ENCODE measurements at places on chromosomes 12 and 14.

DNA sequence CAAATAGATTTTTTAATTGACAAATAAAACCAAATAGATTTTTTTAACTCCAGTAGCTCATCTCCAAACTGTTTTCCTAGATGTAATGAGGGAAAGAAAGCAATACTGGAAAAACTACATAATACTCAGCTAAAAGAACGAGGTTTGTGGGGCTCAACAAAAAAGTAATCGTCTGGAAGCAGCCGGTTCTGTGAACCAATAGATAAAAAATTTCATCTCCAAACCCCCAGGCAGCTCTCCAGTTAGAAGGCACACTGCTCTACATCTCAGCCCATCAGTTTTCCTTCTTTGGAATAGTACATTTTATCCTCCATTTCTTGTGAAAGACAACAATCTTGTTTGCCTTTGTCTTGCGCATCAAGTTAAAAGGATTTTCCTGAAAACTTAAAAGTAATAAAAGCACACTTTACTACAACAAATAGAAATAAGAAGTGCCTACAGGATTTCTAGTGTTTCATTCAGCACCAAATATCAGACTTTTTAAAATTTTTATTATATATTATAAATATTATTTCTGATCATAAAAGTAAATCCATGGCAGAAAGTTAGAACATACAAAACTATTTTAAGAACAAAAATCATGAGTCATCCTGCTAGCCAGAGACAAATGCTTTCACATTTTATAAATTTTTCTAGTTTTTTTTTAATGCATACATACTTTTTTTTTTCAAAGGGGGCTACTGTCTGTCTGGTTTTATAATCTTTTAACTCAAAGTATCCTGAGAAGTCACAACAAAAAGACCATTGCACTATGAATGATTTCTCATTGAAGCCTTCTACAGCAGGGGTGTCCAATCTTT lies 67.7 kb downstream of the EPS8 start:
- DNase-seq: no peak

DNA sequence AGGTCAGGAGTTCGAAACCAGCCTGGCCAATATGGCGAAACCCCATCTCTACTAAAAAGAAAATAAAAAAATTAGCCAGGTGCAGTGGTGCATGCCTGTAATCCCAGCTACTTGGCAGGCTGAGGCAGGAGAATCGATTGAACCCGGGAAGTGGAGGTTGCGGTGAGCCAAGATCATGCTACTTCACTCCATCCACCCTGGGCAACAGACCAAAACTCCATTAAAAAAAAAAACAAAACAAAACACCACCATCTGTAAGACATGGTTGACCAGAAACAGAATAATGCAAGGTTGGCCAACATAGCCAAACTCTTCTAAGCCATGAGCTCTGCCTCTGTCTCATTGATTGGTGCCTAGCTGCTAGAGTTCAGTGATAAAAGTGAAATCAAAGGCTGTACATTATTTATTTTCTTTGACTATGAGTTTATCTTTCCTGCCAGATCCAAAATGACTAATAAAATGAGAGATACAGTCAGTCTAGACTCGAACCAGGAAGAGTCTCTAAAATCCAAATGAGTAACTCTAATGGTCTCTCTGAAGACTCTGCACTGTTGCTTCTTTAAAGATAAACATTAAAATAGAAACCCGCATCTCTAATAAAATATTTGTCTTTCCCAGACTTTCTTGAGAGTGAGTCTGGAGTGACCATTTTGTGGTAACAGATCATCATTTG lies 404.7 kb downstream of the DAD1 start:
- DNase-seq: no peak

DNA sequence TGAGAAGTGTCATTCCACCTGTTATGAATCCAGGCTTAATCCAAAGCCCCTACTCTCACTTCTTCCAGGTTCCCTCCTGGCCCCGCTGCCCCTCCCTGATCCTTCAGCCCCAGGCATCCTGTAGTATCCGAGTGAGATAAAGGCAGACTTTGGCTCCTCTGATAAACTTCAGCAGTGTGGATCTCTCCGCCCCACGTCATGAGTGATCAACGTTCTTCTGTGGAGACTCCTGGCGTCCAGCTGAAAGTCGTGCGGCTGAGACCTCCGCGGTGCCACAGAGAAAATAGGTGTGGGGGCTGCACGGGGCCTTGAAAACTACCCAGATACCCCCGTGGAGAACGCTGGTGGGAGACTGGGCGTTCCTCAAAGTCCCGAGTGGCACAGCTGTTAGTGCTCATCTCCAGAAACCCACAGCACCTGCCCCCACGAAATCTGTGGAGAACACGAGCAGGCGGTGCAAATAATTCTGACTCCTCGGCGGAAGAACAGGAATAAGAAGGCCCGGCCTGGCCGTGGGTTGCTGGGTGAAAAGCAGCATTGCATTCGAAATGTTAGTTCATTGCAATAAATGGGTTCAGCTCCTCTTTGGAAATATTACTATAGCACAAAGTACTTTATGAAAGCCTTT lies 180.0 kb upstream of the RGS6 start:
- no peak for DNase-seq

GRCh38 chr14:68777644-68778043 lies 15.2 kb downstream of the ZFP36L1 start:
- DNase-seq: no peak

GRCh38 chr12:83793616-83794015 lies 1106.9 kb downstream of the TMTC2 start:
- DNase-seq: no peak

- DNase-seq: peak; percentile 86
Measured at GRCh38 chr12:56634242-56634836, 4.2 kb upstream of the BAZ2A start.

- no peak for DNase-seq
Measured at GRCh38 chr12:53320352-53321195, 836 bp downstream of the AAAS start.

DNA sequence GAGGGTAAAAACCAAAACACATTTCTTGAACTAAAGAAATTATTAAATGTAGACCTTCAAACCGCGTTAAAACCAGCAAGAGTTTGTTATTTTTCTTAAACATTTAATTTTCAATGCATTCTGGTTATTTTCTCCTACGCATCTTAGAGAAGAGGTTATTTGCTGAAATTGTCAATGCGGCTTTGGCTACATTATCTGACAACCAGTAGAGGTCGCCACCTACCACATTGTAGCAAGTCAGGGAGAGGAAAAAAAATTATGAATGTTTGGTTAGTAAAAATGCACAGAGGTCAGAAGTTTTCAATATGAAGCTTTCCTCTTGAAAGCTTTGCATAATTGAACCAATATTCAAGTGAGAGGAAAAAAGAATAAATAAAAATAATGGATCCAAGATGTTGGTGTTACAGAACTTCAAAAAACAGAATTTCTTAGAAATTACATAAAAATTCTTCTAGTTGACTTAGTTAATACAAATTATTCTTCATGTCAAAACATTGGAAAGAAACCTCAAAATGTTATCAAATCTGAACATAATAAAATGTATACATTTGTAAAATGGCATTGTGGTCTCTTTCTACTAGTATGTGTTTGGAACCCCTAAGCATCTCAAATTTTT lies 159.4 kb upstream of the TMTC2 start:
- no peak for DNase-seq

DNA sequence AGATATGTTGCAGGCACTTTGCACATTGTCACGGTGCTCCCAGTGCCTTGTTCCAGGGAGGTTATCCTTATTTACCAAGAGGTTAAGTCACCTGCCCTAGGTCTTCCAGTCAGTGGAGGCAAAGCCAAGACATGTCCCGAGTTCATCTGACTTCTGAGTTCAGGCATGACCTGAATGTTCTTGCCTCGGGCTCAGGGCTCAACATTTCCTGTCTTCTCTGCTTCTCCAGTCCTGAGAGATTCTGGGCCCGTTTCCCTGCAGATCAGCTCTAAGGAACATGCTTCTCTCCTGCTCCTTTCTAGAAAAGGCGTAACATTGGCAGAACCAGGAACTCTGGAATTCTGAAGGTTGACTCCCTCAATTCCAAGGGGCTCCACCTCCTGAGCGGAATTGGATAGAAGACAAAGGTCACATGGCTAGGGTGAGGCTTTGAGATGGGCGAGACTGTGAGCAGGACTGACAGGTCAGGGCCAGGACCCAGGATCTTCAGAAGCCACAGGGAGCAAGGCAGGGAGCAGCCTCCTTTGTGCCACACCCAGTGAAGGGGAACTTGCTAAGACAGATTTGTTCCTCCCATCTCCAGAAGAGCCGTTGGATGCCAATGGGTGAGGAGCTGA lies 19.9 kb downstream of the BDKRB2 start:
- no peak for DNase-seq

DNA sequence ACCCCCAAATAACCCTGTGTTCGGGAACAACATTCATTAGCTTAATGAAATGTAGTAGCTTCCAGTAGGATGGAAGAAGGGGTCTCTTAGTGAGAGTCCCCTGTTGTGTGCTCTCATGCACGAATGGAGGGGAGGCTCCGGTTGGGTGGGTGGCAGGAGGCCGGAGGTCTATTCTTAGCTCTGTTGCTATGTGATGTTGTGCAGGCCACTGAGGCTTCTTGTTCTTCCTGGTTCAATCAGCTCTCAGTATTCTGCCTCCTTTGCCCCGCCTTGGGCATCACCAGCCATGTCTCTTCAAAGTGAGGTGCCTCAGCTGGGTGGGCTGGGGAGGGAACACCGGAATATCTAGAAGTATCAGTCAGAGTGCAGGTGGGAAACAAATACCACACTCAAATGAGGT lies 50.8 kb downstream of the KCNA1 start:
- peak; percentile 18 for DNase-seq

DNA sequence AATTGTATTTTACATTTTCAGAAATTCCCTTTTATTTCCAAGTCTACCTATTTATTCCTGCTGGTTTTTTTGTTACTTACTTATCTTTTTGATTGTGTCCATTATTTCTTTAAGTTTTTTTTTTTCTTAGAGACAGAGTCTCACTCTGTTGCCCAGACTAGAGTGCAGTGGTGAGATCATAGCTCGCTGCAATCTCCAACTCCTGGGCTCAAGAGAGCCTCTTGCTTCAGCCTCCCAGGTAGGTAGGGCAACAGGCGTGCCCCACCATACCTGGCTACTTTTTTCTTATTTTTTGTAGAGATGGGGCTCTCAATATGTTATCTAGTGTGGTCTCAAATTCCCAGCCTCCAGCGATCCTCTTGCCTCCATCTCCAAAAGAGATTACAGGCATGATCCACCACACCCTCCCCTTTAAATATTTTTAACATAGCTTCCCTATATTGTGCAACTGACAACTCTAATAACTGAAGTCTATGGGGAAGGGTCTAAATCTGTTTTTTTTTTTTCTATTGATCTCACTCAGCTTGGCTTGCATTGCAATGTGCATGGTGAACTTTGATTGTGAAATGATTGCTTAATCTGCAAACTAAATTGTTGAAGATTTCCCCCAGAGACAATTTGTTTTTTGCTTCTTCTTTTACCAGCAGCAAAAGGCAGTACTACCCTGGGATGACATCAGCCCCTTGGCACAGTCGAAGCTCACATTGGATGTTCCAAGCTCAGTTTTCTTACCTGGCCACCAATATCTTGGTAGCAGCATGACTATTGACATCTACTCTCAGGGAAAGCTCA lies 25.7 kb upstream of the COCH start:
- DNase-seq: no peak

DNA sequence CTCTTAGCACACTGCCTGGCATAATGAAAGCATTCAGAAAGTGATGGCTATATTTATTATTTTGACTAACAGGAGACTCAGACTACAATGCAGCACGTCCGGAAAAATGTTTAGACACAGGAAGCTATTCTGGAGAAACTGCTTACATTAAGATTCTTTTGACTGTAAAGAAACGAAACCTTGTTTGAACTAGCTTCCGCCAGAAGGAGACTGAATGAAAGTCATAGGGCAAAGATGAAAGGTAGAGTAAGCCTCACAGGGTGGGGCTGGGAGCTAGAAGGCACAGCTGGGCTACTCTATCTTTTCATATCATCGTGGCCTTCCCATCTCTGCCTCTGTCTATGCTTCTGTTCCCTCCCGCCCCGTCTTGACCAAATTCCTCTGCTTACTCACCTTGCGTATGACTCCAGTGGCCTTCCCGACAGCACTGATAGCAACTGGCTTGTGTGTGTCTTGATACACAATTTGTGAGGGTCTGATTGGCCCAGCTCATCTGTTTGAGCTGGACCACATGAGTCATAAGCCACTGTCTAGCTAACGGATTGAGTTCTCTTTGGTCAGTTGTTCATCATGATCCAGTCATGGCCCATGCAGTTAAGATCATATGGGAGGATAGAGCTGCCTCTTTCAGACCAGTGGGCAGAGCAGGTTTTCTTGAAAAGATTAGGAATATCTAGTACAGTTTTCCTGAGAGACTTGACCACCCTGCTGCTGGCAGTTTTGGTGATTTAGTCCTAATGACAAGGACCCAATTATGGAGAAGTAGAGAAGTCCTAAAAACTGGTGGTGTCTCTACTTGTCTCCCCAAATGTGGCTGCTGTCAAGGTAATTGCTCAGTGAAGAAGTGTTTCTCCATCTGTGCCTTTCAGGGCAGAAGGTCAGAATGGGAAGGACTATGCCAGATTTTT lies 151.5 kb upstream of the SLC38A2 start:
- no peak for DNase-seq

- DNase-seq: no peak
Measured at GRCh38 chr12:123261196-123261595, 10.5 kb downstream of the CDK2AP1 start.

- no peak for DNase-seq
Measured at GRCh38 chr12:111412007-111412829, 6.5 kb downstream of the SH2B3 start.

DNA sequence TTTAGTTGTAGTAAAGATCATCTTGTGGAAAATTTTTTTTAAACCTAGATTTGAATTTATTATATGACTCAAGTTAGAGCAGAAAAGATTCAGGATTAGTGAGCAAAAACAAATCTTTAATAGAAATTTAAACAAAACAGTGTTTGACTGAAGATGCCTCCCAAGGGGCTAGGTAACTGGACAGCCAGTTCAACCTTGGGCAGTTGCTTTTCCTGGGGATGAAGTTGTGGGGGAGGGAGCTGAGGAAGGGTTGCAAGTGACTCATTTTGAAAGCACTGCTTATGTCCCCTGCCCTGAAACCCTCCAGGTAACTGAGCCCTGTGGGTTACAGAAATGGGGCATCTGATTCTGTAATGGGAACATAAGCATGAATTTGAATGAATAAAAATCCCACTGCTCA lies 13.1 kb downstream of the CFAP54 start:
- DNase-seq: no peak

- no peak for DNase-seq
Measured at GRCh38 chr14:32476532-32476931, 147.4 kb downstream of the AKAP6 start.

DNA sequence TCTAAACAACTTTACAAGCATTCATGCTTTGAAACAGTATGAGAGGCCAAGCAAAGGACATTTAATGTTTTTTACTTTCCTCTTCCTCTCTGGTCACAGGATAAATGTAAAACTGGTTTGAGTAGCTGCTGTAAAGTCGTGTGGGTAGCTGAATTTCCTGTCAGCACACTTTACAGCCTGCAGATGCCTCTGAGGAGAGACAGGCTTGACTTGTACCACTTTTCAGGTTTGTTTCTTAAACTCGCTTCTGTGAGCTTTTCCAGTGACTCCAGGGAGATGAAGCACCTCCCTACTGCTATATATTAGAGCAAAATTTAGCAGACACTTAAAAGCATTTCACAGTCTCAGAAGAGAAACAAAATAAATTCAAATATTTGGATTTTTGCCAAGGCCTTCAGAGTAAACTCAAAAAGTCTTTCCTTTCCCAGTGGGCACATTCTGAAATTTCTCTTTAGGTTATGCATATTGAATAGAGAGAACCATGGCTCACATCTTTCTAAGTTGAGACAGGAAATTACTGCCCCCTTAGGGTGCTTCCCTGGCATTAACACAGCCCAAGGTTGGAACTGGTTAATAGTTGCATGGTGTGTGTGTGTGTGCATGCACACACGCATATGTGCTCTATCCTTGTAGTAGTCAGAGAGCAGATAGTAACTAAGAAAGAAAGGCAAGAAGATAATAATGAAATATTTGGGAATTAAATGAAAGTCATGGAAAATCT lies 557.3 kb upstream of the MIS18BP1 start:
- DNase-seq: peak; percentile 22
